Motor neuron (in vitro differentiated cells): ENCODE measurements at places on chromosomes 16 and 17. TPM values are rescaled to one million over a fixed set of nuclear protein-coding genes. Genes with fewer than 3 reads are reported as not detected.
A peak's percentile ranks its signal among the peaks of the same experiment; 100 is the strongest.

PIK3R6 gene
- 0.14 TPM in 1 of 2 replicates, not detected in the other for total RNA-seq

DNA sequence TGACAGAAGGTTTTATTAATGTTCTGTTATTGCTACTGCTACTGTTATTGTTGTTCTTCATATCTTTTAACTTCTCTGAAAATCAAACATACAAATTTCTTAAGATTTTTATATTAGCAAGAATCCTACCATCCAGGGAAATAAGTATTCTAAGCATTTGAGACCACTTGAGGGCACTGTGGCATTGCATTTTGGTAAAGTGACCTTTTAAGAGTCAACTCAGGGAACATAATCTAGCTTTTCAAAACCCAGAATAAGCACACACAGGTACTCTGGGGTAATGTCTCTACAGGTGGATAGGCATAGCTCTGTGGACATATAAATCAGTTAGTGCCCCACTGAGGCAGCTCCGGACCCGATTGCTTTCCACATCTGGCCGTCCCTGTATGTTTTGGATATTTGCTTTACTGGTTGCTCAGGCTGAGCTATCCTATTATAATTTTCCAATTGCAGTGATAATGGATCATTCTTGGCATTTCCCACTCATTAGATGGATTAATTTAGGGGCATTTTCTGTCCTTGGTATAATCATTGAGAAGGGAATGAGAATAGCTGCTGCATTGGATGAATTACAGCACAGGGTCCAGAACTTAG is 1425.1 kb upstream of the CDH8 start:
- ATAC-seq, result peak; percentile 55

GRCh38 chr16:74107795-74108610 is 188.6 kb upstream of the PSMD7 start:
- peak; percentile 63 for ATAC-seq

DNA sequence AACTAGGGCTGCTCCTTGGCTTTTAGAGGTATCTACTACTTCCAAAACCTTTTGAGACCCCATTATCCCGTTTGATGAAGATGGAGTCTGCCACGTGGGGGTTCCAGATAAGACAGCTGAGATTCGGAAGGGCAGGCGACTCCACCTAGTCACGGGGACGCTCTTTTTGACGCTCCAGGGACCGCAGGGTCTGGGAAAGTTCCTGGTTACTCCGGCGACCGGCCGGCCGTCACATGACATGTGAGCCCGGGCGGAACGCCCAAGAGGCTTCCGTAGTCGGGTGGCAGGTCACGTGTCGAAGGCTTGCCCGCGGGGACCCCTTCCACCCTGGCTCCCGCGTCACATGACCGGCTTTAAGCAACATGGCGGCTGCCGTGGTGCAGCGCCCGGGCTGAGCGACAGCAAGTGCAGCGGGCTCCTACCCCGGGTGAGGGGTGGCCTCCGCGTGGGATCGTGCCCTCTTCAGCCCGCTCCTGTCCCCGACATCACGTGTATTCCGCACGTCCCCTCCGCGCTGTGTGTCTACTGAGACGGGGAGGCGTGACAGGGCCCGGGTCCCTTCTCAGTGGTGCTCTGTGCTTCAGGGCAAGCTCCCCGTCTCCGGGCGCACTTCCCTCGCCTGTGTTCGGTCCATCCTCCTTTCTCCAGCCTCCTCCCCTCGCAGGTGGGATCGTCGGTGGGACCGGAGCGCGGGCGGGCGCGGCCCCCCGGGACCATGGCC is at the start of gene SPNS1:
SPNS1 (plus strand) TSS at position 342 of the 721 bp plus-strand sequence; CDS start at position 716, 374 bp downstream.
- peak; percentile 91 for ATAC-seq

- no peak for ATAC-seq
Observed at GRCh38 chr17:20310481-20310880, 156.9 kb downstream of the LGALS9B start.

GRCh38 chr16:56869513-56870275 is 4.7 kb downstream of the SLC12A3 start:
- no peak for ATAC-seq

SLC16A13 gene
- 0.88 and 1.0 TPM in 2 replicates for total RNA-seq

- ATAC-seq, result no peak
Observed at GRCh38 chr16:48136547-48137360, 19.0 kb downstream of the ABCC12 start.

DPEP2 gene
- total RNA-seq, result 0.42 and 0.68 TPM in 2 replicates

DNA sequence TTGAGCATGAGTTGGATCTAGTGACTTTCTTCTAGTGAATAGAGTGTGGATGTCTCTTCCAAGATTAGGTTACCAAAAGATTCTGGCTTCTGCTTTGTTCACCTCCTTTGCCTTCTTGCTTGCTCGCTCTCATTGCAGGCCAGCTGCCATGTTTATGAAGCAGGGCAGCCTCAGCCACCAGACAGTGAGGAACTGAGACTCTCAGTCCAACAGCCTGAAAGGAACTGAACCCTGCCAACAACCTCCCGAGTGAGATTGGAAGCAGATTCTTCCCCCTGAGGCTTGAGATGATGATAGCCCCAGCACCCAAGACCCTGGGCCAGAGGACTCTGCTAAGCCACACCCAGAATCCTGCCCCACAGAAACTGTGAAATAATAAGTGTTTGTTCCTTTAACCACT is 48.4 kb downstream of the NOG start:
- ATAC-seq, result no peak

DNA sequence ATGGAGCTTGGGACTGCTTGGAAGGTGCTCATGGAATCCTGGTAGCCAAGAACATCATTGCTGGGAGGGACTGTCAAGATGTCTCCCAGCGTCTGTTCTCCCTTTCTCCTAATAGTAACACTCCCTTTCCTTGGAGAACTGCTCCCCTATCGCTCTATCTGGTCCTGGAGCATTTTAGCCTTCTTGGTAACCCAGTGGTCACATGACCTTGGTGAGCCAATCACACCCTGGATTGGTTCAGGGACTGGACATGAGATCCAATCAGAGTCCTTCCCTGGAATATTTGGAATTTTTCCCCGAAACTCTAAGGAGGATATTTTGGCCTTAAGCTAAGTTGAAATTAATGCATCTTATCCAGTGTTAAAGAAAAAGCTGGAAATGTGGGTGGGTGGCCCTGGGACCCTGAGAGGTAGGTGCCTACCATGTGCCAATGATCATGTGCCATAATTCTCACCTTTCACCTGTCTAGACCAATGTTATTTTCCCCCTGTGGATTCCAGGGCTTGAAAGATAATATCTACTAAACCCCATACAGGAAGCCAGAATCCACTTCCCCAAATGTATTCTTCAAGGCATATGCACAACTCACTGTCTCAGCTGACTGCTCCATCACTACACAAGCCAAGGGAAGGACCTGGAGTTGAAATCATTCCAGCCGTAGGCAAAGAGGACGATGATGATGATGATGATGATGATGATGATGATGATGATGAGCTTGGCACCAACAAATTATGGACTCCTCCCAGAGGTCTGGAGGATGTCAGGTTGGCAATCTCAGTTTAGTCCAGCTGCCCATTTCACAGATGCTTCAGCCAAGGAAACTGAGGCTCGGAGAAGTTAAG is 193.2 kb downstream of the RAB11FIP4 start:
- no peak for ATAC-seq

- no peak for ATAC-seq
Observed at GRCh38 chr17:61806936-61807335, 56.4 kb downstream of the BRIP1 start.

DNA sequence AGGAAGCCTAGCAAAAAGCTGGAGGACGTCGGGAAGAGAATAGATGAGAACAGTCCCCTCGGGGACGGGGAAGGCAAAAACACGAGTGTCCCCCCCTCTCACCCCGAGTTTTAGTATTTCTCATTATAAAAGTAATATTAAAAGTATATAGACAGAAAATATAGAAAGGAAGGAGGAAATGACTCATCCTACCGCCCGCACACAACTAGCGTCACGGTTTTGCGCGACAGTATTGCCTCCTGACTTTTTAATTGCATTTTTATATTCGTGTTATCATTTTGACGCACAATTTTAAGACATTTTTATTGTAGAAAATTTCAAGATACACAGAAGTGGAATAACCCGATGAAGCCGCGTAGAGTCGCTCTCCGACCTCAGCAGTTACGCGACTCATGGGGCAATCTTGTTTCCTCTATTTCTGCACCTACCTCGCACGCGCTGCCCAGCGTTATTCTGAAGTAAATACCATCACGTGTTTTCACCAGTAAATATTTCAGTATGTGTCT is 652 bp upstream of the SLC25A19 start:
- no peak for ATAC-seq

DNA sequence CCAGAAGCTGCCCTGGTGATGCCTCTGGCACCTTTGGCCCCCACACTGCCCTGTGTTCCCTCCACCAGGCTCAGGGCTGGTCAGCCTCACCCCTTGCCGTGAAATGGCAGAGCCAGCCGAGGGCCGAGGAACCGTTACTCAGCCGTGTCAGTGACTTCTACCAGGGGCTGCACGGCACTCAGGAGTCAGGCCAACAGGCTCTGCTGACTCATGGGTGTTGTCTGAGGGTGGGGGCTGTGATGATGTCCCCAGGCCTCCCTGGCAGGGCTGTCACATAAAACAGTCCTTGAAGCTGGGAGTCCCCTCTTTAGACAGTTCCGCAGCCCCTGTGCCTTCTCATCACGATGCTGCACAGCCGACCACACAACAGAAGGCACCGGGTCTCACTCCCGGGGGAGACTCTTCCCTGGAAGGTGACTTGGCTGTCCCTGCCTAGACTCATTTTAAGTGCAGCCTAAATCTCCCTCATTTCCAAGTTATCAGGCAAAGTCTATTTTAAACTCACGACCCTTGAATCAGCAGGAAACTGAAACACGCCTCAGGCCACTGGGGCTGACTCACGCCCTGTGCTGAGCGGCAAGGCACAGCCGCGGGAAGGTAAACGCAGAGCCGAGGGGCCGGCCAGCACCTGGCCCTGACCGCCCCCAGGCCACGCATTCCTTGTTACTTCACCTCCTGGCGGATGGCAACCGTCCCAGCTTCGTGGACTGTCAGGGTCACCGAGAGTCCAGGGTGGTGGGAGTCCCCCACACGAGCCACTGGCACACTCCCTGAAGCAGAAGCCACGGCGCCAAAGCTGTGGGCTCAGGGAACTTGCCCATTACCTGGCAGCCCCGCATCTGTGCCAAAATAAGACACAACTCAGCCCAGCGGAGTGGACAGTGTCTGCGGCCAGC is 102.6 kb downstream of the ZNF778 start:
- peak; percentile 65 for ATAC-seq

- ATAC-seq, result peak; percentile 67
Observed at GRCh38 chr17:17723354-17724261, 42.4 kb downstream of the RAI1 start.

DNA sequence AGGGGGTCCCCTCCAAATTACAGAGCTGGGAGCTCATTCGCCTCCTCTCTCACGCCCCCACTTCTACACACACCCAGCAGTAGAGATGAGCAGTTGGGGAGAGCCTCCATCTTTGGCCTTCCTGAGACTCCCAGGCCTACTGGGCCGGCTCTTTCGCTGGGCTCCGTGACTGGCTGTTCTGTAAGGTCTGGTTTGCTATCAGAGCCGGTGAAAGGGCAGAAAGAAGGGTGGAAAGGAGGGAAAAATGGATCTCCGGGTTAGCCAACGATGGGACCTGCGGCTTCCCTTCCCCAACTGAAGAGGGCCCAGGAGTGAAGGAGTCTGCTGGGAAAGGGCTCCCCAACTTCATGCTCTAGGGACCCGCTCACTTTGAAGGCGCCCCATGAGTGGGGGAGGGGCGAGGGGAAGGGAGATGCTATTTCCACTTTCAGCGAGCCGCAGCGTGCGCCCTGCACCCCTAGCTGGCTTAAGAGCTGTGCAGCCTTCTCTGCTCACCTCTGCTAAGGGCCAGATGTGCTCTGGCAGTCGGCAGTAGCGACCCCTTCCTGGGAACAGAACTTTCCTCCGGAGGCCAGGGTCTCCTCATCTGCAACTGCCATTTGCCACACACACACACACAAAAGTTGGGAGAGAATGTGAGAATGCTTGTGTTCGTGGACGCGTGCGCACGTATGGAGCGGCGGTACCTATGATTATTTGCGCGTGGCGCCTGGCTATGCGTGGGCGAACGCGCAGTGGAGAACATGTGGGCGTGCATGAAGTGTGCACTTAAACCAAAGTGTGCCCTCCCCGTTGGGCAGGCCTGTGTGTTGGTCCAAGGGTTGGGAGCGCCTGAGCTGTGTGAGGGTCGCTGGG is 2.9 kb upstream of the FOXF1 start:
- no peak for ATAC-seq

HSD3B7 gene
- total RNA-seq, result 1.3 and 1.4 TPM in 2 replicates

- ATAC-seq, result peak; percentile 76
Observed at GRCh38 chr17:37430051-37430627, 23.5 kb downstream of the TADA2A start.

DNA sequence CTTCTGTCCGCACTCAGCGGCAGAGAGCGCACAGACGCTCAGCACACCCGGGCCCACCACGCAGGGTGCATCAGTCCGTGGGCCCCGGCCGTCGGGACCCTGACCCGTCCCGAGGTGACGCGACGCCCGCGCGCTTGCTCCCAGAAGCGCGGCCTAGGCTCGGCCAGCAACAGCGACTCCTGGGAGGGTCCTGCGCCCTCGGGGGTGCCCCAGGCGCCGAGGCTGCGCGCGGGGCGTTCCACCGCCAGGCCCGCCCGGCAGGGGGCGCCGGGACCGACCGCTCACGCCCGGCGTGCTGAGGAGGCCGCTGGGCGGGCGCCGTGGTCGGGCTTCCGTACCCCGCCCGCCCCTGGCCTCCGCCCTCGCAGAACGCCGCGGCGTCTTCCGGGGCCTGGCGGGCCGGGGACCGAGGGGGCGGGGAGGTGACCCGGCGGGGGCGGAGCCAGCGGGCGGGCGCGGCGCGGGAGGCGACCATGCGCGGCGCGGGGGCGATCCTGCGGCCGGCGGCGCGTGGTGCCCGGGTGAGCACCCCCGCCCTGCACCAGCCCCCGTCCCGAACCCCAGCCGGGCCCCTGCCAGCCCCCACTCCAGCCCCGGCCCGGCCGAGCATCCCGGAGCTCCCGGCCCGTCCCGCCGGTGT is at the start of gene CISD3:
CISD3 (plus strand) TSS at position 456 of the 640 bp plus-strand sequence; CDS start at position 474, 18 bp downstream.
- peak; percentile 84 for ATAC-seq

DNA sequence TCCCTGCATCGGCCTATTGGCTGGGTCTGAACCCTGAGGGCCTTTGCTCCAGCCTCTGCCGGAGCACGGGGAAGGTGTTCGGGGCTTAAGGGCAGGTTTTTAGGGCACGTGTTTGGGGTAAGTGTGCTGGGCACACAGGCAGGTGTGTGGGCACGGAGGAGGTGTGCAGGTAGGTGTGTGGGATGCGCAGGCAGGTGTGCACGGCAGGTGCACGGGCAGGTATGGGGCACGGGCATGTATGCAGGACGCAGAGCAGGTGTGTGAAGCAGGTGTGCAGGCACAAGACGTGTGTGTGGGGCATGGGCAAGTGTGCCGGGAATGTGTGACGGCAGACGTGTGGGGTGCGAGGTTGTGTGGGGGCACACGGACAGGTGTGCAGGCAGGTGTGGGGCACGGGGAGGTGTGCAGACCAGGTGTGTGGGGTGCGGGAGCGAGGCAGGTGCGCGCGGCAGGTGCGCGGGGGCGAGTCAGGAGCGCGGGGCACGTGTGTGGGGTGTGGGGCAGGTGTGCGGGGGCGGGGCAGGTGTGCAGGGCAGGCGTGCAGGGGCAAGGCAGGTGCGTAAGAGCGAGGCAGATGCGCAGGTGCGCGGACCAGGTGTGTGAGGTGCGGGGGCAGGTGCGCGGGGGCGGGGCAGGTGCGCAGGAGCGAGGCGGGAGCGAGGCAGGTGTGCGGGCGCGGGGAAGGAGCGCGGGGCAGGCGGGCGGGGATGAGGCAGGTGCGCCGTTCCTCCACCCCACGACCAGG is 28.6 kb upstream of the METRNL start:
- ATAC-seq, result no peak

TP53TG3B gene
- total RNA-seq, result 0.75 TPM in 1 of 2 replicates, not detected in the other

- ATAC-seq, result no peak
Observed at GRCh38 chr16:50747207-50747956, 5.5 kb downstream of the CYLD start.

AMFR gene
- total RNA-seq, result 160 and 165 TPM in 2 replicates

CDC27 gene
- 41.1 and 41.2 TPM in 2 replicates for total RNA-seq

GRCh38 chr16:64648282-64648681 is 473.6 kb downstream of the CDH11 start:
- ATAC-seq, result no peak

OR1G1 gene
- not detected in 2 replicates for total RNA-seq
